ENCODE measurements at places on chromosomes 13 and 19.
A peak's percentile ranks its signal among the peaks of the same experiment; 100 is the strongest.

DNA sequence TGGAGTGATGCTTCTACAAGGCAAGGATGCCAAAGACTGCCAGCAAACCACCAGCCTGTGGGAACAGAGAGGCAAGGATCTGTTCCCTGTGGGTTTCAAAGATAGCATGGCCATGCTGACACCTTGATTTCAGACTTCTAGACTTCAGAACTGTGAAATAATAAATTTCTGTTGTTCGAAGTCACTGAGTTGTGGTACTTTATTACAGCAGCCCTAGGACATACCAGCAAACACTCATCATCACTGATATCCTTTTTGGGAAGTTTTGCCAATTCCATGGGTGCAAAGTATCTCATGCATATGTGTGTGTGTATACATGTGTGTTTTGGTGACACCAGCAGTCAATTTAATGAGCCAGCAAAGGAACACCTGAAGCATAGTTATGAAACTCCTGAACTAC lies 21.0 kb downstream of the LMO7 start:
- DNase-seq = no peak

GRCh38 chr13:93226623-93227279 lies at the start of gene GPC6:
Gene GPC6 (plus strand): TSS chr13:93226807.
- no peak for DNase-seq

GRCh38 chr19:27971071-27971470 lies 1241.9 kb downstream of the UQCRFS1 start:
- DNase-seq = no peak

GRCh38 chr13:111292710-111293485 lies 27.5 kb upstream of the TEX29 start:
- no peak for DNase-seq

- DNase-seq = no peak
Measured at GRCh38 chr13:54185785-54186184, 1157.2 kb downstream of the OLFM4 start.

GRCh38 chr19:8161135-8161646 lies 11.8 kb upstream of the FBN3 start:
- no peak for DNase-seq

DNA sequence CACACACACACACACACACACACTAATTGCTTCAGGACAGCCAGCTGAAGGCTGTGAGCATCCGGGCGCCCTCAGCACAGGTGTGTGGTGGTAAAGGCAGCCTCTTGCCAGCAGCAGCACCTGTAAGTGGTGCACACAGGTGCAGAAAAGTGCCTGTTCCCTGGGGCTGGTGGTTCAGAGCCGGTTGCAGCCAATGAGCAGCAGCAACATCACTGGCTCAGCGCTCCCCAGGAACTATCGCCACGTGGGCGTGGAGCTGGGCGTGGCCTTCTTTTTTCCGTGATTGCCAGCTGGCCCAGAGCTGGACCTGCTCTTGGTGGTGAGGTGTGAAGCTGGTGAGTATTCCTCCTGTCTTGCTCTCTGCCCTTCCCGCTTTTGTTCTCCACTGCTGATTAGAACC lies at the start of gene NLRP5:
NLRP5 (plus strand) TSS at position 289 of the 400 bp plus-strand sequence.
- DNase-seq = no peak

GRCh38 chr19:33564836-33565338 lies 43.3 kb upstream of the PEPD start:
- DNase-seq = no peak

GRCh38 chr19:34837262-34837661 lies 64.2 kb upstream of the ZNF599 start:
- no peak for DNase-seq

GRCh38 chr19:47158879-47159503 lies 28.4 kb downstream of the SAE1 start:
- DNase-seq = peak; percentile 59

GRCh38 chr13:32737111-32737571 lies 150.9 kb downstream of the PDS5B start:
- DNase-seq = no peak

DNA sequence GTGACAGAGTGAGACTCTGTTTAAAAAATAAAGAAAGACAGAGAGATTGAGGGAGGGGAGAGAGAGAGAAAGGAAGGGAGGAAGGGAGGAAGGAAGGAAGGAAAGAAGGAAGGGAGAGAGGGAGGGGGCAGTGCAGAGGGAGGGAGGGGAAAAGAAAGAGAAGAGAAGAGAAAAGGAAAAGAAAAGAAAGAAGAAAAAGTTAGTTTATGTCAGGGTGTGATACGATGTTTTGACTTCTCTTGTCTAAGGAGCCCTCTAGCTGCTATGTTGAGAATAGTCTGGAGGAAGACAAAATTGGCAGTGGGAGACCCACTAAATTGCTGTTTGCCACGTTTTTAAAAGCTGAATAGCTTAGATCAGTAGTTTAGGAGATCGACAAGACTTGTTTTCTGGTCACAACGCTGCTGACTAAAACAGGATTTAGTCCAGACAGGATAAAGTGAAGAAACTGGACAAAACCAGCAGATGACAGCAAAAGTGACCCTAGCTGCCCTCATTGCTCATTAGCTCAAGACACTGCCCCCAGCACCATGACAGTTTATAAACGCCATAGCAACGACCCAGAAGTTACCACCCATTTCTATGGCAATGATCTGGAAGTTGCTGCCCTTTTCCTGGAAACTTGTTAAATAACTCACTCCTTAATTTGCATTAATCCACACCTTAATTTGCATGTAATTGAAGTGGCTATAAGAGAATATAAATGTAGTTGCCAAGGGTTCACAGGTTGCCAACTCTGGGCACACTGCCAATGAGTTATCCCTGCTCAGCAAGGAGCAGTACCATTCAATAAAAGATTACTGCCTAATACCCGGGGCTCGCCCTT lies 11.1 kb downstream of the TEX101 start:
- no peak for DNase-seq

DNA sequence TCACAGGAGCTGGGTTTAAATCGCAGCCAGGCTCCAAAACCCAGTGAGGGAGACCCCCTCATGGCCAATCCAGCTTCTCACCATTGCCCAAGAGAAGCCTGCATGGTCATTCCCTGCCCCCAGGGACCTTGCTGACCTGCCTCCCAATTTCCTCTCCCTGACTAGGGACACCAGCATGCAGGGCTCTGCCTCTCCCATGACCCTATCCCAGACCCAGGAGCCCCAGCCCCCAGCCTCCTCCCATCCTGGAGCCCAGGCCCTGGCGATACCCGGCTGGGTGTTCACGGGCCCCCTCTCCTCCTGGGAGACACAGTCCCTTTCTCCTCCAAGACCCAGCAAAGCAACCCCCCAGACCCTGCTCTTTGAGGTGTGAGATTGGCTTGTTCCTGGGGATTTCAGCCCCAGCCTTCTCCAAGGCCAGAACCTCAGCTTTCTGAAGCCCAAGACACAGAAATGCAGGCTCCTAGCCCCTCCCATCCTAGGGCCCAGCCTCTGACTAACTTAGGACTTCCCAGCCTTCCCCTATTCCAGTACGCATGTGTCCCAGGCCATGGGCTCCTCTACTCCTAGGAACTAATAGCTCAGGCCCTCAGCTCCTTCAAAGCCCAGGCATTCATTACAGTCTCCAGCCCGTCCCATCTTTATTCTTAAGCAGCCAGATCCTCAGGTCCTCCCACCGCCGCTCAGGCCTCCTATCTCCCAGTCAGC lies 1.1 kb downstream of the GYS1 start:
- no peak for DNase-seq

- no peak for DNase-seq
Measured at GRCh38 chr13:76635232-76636230, 250.7 kb downstream of the KCTD12 start.

DNA sequence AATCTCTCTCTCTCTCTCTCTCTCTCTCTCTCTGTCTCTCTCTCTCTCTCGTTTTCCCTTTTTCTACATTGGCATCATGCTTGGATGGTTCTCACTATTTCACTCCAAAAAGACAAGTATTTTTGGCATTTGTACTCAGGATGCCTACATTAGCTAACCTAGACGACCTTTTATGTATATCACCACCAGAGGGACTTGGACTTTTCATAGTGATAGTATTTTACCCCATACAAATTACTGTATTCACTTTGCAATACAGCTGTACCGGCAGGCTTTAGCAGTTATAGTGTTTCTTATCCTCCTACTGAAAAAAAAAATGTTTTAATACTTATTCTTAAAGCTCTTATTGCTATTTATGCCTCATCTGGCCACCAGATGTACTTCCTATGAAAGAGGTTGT lies 687.2 kb upstream of the KLHL1 start:
- DNase-seq = no peak

DNA sequence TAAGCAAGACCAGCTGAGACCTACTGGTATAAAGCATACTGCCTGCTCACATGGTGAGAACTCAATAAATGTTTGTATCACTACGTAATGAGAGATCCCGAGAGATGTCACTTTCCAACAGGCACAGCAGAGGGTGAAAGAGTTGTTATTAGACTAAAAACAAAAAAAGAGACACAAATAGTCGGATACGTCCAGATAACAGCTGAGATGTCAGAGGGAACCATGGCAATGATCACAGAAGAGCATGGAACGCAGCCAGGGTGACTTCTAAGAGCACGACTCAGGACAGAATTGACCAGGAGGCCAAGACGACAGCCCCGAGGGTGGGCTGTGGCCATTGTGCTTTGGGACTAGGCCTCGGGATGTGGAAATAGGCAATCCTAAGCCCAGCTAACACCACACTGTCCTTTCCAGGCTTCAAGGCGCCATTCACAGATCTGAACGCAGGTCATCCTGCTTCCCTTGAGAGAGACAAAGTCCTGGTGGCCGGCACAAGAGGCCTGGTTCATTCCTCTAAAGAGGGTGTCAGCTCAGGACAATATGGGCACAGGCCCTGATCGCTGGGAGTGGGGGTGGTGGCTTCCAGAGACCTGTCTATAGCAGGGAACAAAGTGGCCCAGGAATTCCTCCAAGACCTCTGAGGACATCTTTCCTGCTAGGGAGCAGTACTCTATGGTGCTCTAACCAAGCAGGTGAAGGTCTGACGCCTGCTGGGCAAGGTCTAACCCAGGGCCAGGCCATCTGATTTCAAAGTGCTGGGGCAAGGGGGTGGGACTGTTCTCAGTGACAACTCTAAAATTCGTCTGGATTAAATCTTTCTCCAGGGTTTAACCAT lies 3.2 kb downstream of the SH3GL1 start:
- DNase-seq = no peak

DNA sequence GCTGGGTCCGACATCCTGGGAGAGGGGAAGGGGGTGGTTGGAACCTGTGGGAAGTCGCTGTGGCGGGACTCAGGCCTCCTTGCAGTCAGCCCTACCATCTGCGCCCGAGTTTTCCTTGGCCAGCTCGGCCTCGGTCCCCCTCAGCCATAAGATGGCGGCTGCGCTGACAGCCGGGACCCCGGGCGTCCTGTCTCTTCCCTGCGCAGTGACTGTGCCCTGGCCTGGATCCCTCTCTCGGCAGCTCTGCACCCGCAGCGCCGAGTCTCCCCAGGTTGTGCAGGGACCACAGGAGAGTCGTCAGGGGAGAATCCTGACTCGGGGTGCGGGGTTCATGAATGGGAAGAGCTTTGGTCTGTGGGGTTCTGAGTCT lies 345 bp downstream of the ZNF257 start:
- DNase-seq = peak; percentile 4

- DNase-seq = no peak
Measured at GRCh38 chr13:35953537-35954206, 177.5 kb downstream of the DCLK1 start.

GRCh38 chr19:10018786-10019185 lies 5.5 kb downstream of the RDH8 start:
- no peak for DNase-seq

DNA sequence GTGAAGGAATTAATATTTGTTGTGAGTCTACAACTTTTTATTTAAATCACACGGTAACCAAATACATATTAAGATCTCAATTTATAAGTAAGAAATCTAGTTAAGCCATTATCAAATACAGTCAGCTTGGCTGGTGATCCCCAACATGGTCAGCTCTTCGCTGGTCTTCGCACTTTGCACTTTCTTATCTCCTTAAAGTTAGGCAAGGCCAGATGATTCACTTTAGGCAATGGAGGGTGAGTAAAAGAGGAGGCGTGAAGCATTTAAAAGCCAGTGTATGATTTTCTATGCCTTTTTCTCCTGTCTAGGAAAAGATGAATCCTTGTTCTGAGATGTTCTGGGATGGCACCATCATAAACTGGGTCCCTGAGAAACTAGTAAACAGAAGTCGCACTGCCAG lies 793.7 kb upstream of the ARGLU1 start:
- DNase-seq = no peak

- no peak for DNase-seq
Measured at GRCh38 chr13:23620211-23620610, 50.0 kb downstream of the TNFRSF19 start.

DNA sequence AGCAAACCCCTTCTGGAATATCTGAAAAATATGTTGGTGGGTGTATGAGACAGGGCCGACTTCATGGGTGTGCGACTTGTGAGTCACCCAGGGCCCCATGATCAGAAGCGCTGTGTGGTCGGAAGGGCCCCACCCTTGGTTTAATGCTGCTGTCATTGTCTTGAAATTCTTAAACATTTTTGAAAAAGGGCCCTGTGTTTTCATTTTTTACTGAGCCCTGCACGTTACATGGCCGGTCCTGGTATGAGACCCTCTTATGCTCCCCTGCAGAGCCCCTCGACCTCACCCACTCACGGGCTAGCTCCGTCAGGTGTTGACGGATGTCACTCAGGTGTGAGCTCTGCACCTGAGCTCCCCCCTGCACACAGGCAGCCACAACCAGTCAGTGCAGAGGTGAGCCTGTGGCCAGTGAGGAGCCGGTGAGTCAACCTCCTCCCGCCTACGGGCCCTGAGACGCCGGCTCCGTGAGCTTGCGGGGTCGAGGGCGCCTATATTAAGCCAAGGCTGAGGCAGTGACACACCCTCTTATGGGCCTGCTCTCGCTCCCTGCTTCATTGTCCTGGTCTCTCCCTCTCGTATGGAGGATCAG lies 27.7 kb downstream of the GADD45B start:
- peak; percentile 75 for DNase-seq

GRCh38 chr19:55613930-55614710 lies 8.7 kb downstream of the ZNF865 start:
- no peak for DNase-seq

- peak; percentile 29 for DNase-seq
Measured at GRCh38 chr13:74218291-74218690, 84.1 kb upstream of the KLF12 start.

DNA sequence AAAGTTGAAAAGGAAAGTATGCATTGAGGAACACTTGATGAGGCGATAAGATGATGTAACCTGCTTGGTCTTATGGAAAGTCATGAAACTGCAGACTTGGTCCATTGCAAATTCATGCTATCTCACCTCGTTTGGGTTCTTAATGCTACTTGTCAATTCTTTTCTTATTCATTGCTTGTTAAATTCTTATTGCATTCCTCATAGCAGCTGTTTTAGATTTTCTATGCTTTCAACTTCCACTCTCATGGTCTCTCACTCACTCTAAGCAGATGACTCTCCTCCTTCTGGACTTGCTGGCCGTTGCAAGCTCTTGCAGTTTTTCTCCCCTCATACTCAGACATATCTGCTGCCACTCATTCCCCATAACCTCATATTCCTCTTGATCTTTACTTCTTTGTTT lies 67.8 kb upstream of the CSNK1A1L start:
- no peak for DNase-seq

GRCh38 chr13:39930544-39931444 lies 275.3 kb downstream of the COG6 start:
- no peak for DNase-seq

Measured in activated CD4-positive, alpha-beta T cell treated with anti-CD3 and anti-CD28 coated beads for 4 hours (primary cell).